ENCODE measurements at places on chromosomes 12 and 14. TPM values are rescaled to one million over a fixed set of nuclear protein-coding genes. Genes with fewer than 3 reads are reported as not detected.

MYH6 gene
- 0.64 TPM for total RNA-seq

RNASE7 gene
- 0.18 TPM for total RNA-seq

RFX4 gene
- not detected for total RNA-seq

LRCOL1 gene
- 1.6 TPM for total RNA-seq

RASAL1 gene
- total RNA-seq, result 15.1 TPM

ENDOU gene
- total RNA-seq, result not detected

AQP6 gene
- total RNA-seq, result 18.5 TPM

TMEM119 gene
- 29.7 TPM for total RNA-seq

RAN gene
- 155 TPM for total RNA-seq

IL26 gene
- not detected for total RNA-seq

TSHR gene
- total RNA-seq, result 0.29 TPM
